ENCODE measurements at places on chromosomes 7 and 10. TPM values are rescaled to one million over a fixed set of nuclear protein-coding genes. Genes with fewer than 3 reads are reported as not detected.

The HABP2 gene
- not detected for total RNA-seq

The SIRT1 gene
- 12.3 TPM for total RNA-seq

The MKX gene
- 0.19 TPM for total RNA-seq

The HIP1 gene
- total RNA-seq, result 25.7 TPM

The TMEM140 gene
- total RNA-seq, result 36.8 TPM

The EEF1AKMT2 gene
- total RNA-seq, result 22.4 TPM

The ZCWPW1 gene
- total RNA-seq, result 0.94 TPM

The AEBP1 gene
- total RNA-seq, result 27.3 TPM

The PRPF18 gene
- 24.6 TPM for total RNA-seq

The ABHD11 gene
- total RNA-seq, result 9.4 TPM

The ZNF239 gene
- total RNA-seq, result 0.94 TPM

The ATP6V0A4 gene
- 0.06 TPM for total RNA-seq

The SPAG6 gene
- total RNA-seq, result not detected

The NPC1L1 gene
- total RNA-seq, result not detected

The RAB19 gene
- total RNA-seq, result not detected

The ANXA8L1 gene
- not detected for total RNA-seq

The CDK1 gene
- total RNA-seq, result 33.7 TPM

The NPTX2 gene
- total RNA-seq, result 0.69 TPM

The HHEX gene
- total RNA-seq, result 66.4 TPM

The ATOH7 gene
- not detected for total RNA-seq

The STK31 gene
- total RNA-seq, result 0.13 TPM

The TSPAN13 gene
- 44.4 TPM for total RNA-seq

The ASB4 gene
- not detected for total RNA-seq

All from bladder microvascular endothelial cell (primary cell).